ENCODE measurements at places on chromosomes 5 and 9.

DNA sequence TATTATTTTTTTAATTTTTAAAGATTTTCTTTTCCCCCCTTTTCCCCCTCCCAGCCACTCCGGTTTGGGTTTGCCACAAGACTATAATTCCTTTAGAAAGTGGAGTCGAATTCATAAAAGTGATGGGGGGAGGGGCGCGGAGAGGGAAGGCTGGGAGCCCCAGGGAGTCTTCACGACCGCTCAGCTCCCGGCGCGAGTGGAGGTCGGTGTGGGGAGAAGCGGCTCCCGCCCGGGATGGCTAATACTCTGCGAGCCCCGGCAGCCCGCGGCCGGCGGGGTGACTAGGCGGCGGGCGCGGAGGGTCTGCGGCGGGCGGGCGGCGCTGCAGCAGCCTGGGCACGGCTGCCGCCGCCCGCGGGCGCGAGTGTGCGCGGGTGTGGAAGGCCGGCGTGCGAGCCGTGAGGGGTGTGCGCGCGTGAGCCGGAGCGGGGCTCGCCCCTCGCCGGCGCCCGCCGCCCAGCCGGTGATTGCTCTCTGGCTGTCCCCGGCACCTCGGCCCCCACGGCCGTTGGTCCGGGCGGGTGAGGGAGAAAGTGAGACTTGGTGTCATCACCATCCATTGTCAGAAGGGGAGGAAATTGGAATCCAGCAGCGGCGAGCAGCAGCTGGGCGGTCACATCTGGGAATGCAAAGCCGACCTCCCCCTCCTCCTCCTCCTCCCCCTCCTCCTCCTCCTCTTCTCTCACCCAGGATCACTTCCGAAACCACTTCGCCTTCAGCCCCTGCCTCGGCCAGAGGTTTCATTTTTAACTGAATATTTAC lies at the start of gene PARP8:
Gene PARP8, plus strand, starts transcription at position 377 of the 762 bp plus-strand sequence. CDS start 459 bp downstream, outside the sequence.
- DNase-seq = peak; percentile 58

- DNase-seq = no peak
Measured at GRCh38 chr9:114412048-114412683, 24.4 kb upstream of the AKNA start.

- DNase-seq = no peak
Measured at GRCh38 chr9:95689669-95690068, 172.9 kb upstream of the PTCH1 start.

- no peak for DNase-seq
Measured at GRCh38 chr5:124370601-124371000, 375.8 kb downstream of the ZNF608 start.

- no peak for DNase-seq
Measured at GRCh38 chr5:16871746-16872339, 64.2 kb downstream of the MYO10 start.

- no peak for DNase-seq
Measured at GRCh38 chr9:73118898-73119554, 32.6 kb upstream of the ANXA1 start.

- no peak for DNase-seq
Measured at GRCh38 chr5:133936651-133937015, 31.8 kb downstream of the C5orf15 start.

DNA sequence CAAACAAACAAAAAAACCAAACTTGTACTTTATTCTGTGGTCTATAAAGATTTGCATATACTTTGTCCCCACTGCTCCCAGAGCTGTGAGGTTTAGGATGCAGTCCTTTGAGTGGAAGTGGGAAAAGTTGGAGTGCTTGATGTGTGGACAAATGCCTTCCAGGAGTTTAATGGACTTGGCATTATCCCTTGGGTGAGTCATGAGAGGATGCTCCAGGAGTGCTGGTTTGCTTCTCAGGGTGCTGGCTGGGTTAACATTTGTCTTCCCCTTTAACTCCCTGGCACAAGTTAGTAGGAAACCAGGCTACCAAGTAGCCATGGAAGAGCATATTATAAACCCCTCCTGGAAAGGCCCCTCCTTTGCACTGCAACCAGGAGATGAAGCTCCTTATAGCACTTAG lies 417.4 kb upstream of the RIOK2 start:
- DNase-seq = no peak
